Stimulated activated CD4-positive, alpha-beta T cell treated with anti-CD3 and anti-CD28 coated beads, Interleukin-15, amount 100 ng/mL, for 1 hour (primary cell): ENCODE measurements at places on chromosomes 3 and 15.

GRCh38 chr15:59689626-59690236, 611 bp upstream of the BNIP2 start:
- DNase-seq: peak; percentile 18

DNA sequence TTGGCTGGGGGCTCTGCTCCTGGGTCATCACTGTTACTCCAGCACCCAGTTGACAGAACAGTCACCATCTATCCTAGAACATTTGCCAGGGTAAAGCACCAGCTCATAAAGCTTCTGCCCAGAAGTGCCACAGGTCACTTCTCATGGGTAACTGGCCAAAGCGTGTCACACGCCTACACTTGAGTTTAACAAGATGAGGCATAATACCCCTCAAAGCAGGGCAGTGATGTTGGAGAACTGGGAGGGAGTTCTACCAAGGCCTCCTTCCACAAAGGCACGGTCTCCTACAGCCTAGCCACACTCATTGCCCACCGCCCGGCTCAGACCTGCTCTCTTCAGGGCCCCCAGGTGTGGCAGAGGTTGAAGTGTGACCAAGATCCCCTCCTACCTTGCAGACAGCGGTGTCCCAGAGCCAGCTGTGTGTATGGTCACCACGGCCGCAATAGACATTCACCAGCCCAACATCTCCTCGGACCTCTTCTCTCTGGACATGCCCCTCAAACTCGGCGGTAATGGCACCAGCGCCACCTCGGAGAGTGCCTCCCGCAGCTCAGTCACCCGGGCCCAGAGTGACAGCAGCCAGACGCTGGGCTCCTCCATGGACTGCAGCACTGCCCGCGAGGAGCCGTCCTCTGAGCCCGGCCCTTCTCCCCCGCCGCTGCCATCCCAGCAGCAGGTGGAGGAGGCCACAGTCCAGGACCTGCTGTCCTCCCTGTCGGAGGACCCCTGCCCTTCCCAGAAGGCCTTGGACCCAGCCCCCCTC, 107.7 kb downstream of the ETFA start:
- DNase-seq: no peak

DNA sequence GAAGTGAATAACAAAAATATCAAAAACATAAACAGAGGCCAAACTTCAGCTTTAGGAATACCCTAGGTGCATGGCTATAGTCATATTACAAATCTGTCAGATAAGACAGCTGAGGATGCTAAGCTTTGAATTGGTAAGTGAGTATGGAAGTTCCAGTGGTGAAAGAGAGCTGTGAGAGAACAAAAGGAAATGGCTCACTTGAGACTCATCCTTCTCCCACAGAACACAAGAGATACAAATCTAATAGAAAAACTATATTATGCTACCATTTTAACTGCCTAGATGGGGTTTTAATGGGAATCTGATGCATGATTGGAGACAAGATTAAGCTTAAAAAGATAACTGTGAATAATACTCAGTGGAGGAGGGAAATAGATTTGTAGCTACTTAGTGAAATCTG, 21.5 kb upstream of the PEX5L start:
- DNase-seq: no peak

GRCh38 chr3:29764603-29765254, 483.9 kb downstream of the RBMS3 start:
- no peak for DNase-seq

GRCh38 chr3:136513367-136513766, 238.8 kb downstream of the STAG1 start:
- no peak for DNase-seq

DNA sequence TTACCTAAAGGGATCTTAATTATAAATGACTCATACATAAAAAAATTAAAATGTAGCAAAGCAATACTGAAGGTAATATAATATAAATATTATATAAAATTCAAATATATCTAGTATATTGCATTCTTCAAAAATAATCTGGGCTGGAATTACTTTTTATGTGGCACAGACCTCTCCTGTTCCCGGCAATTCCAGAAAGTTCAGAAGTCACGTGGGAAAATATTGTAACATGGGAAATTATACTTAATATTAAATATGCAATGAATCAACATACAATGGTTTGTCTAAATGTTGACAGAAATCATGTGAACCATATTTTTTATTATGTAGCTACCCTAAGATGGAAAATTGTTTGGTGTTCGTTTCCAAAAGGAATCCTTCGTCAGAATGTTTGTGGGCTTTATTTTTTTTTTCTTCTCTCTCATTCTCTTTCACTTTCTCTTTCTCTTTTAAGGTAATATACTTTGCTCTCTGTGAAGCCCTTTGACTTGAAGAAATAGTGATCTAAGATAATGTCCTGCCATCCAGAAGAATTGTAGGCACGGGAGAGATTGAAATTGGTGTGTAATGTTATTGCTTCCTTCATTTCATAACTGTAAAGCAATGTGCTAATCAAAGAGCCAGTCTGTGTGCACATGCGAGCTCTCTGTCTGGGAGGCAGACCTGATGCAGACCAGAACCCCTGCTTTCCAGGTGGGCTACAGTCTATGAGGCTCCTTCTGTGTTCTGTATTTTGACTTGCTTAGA, 559.4 kb downstream of the NR2F2 start:
- no peak for DNase-seq

- no peak for DNase-seq
These were observed 1.4 kb upstream of the HCN4 start for GRCh38 chr15:73370151-73370550.

DNA sequence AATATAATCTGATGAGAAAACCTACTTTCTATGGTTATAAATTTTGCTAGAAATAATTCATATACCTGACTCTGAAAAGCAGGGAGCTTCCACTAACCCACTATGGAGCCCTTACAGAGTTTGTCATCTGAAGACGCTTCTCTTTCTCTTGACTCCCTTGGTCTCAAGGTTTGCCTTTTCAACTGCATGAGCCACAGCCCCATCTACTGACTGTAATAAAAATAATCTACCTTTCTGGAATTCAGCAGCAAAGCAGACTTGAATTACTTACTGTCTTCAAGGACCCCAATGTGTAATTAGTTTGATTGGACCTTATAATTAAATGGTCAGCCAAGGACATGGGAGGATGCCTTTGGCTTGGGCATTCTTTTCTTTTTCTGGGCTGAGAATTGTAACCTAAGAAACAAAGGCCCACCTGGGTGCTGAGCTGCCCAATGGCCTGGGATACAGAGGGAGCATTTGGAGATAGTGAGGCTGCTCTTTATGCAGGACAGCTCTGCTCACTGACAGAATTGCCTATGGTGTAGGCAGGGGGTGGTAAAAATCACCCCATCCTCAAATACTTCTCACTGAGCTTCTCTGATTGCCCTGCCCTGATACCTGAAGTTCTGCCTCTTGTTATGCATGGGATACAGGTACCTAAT, 178.6 kb upstream of the TRIM42 start:
- no peak for DNase-seq

DNA sequence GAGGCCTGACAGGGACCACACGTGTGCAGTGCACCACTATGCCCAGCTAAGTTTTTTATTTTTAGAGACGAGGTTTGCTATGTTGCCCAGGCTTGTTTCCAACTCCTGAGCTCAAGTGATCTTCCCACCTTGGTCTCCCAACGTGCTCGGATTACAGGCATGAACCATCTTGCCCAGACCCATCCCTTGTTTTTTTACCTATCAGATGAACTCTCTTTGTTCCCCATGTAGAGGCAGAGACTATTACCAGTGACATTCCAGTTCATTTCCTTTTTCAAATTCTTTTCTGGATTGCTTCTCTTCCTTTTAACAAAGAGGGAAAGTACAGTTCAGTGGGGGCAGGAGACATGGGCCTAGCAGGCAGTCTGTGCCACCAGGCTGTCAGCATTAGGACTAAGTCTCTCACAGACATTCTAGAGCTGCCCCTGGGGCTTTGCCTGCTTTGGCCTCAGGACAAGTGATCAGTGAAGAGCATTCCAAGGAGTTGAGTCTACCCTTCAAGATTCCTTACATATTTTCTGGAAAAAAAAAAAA, 103.5 kb upstream of the SLC7A14 start:
- DNase-seq: no peak

- no peak for DNase-seq
These were observed 851 bp upstream of the TEX55 start for GRCh38 chr3:119145128-119145499.

- DNase-seq: no peak
These were observed 555.8 kb upstream of the IL12A start for GRCh38 chr3:159432682-159433340.

- no peak for DNase-seq
These were observed 127.1 kb upstream of the RBMS3 start for GRCh38 chr3:29153811-29154210.

DNA sequence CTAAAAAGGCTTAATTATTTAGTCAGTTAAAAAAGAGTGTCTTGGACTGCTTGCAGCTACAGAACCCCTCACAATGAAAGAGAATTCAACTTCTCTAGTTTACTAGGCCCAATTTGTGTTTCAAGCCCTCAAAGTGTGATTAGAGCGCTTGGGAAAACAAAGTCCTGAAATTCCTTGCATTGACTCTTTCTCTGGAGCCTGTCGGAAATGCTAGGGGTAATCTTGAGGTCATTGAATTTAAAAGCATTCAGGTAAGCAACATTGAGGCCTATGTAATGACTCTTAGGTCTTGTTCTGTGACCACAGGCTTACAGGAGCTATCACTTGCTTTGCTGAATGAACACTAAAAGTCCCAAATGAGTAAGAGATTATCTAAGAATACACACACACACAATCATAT, 186.0 kb downstream of the NLGN1 start:
- DNase-seq: no peak

- DNase-seq: no peak
These were observed 45.4 kb downstream of the PLOD2 start for GRCh38 chr3:146115619-146116018.

DNA sequence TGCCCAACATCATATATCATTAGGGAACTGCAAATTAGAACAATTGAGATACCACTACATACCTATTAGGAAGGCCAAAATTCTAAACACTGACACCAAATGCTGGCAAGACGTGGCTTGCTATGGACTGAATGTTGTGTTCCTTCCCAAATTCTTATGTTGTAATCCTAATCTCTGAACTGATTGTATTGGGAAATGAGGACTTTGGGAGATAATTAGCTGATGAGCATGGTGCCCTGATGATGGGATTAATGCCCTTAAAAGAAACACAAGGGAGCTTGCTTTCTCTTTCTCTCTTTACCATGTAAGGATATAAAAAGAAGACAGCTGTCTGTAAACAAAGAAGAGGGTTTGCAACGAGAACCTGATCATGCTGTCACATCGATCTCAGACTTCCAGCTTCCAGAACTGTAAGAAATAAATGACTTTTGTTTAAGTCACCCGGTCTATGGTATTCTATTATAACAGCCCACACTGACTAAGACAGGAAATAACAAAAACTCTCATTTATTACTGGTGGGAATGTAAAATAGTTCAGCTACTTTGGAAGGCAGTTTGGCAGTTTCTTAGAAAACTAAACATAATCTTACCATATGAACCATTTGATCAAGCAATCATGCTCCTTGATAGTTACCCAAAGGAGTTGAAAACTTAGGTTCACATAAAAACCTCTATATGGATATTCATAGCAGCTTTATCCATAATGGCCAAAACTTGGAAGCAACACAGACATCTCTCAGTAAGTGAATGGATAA, 458.3 kb upstream of the CBLB start:
- no peak for DNase-seq

DNA sequence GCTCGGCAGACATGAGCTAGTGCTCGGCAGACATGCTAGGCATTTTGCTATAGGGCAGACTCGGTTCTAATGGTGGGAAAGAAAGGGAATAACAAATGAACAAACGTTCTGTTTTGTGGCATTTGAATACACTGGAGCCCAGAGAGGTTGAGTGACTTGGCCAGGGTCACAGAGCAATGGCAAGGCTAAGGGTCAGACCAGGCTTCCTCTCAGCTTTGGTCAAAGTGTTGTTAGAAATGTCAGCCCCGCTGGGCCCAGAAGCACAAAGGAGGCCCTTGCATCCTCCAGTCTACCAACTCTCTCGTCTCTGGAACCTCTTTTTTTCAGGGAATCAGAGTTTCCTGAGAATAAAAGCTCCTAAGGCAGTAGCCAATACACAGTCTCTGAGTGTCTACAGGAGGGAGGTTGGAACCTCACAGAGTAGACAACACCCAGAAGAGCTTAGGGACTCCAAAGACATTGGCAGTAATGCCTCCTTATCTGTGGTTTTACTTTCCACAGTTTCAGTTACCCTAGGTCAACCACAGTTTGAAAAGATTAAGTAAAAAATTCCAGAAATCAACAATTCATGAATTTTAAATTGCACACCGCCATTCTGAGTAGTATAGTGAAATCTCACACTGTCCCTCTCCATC, 47.3 kb downstream of the SSUH2 start:
- no peak for DNase-seq

- DNase-seq: no peak
These were observed 92.0 kb upstream of the TSEN2 start for GRCh38 chr3:12392101-12392878.
